ENCODE measurements at places on chromosomes 3 and 15.

DNA sequence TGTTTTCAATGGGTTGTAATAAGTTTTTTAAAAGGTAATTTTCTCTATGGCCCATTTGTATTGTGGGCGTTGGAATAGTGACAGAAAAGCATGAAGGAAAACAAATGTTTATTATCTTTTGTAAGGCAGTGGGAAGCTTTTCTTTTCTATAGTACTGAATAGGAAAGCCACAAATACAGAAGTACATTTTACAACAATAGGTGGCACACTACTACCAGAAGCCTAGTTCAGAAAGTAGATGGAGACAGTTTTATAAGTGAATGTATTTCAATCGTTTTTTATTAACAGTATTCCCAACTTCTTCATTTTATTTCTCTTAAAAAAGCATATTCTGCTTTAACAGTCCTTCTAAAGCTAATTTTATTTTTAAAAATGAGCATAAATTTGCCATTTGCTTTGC lies 296.7 kb downstream of the PTPRG start:
- DNase-seq = peak; percentile 33

- DNase-seq = peak; percentile 79
These were observed 722.0 kb upstream of the CFAP20DC start for GRCh38 chr3:59771768-59772181.

- no peak for DNase-seq
These were observed 221.5 kb upstream of the TOPAZ1 start for GRCh38 chr3:44020143-44020542.

DNA sequence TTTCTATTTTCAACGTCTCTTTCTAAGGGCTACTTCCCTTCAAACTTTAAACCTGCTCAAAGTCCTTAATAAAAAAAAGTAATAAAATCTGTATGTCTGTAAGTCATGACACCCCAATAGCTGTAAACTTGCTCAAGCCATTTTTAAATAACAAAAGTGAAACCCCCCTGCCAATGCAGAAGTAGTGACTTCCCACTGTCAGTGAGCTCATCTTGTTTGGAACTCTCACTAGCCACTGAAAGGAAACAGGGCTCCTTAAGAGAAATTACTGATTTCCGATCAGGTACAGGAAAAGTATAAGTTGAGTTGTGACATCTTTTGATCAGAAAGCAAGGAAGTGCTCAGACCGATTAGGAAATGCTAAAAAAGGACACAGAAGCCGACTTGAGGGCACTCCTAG lies 27.6 kb upstream of the GPR171 start:
- DNase-seq = no peak

All from HFFc6 (cell line).